ENCODE measurements at places on chromosomes 16 and 17.

- H3K4me1 ChIP-seq: no peaks in the 10 kb centered on the region
- no peak overlapping the region for H3K27ac ChIP-seq
- no peak overlapping the region for H3K4me3 ChIP-seq
- peaks cover 4% of the 10 kb centered on the region for H3K36me3 ChIP-seq
- no peak for DNase-seq
Measured at GRCh38 chr16:3115561-3115960, 3.2 kb downstream of the ZNF205 start.

DNA sequence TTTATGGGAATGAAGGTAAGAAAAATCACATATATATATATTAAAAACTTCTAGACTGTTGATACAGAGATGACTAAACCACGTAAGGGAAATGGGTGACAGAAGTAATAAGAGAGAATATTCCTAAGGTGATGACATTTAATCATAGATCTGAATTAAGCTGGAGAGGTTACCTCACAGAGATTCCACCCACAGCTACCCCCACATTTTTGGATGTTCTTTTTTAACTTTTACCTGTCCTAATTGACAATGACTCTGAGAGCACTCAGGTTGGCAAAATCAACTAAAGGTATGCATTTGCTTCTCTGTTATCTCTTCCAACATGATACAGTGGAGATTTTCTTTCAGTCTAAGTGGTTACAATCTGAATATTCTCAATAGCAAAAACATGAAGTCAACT, 1280.6 kb downstream of the CDH11 start:
- no peak overlapping the region for H3K4me3 ChIP-seq
- no peaks in the 10 kb centered on the region for H3K36me3 ChIP-seq
- H3K27me3 ChIP-seq: no peaks in the 10 kb centered on the region
- no peak for DNase-seq

- H3K4me3 ChIP-seq: no peak overlapping the region
- H3K4me1 ChIP-seq: no peaks in the 10 kb centered on the region
- peaks cover 9% of the 10 kb centered on the region for H3K36me3 ChIP-seq
- H3K27ac ChIP-seq: no peak overlapping the region
- DNase-seq: no peak
Measured at GRCh38 chr17:61204456-61204855, 195.2 kb upstream of the TBX2 start.

DNA sequence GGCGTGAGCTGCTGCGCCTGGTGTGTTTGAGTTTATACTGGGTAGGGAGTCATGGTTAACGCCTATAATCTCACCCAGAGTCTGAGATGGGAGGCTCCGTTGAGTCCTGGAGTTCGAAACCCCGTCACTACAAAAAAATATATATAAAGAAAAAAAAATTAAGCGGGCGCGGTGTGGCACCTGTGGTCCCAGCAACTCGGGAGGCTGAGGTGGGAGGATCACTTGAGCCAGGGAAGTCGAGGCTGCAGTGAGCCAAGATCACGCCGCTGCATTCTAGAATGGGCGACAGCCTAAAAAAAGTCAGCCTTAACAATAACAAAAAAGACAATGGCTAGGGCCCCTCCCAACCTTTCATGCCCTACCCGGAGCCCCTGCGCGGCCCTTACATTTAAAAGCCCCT, 17.2 kb upstream of the PRR14 start:
- peak overlapping the region; percentile 96 for H3K27ac ChIP-seq
- H3K36me3 ChIP-seq: no peaks in the 10 kb centered on the region
- peak overlapping the region; percentile 85 for H3K4me3 ChIP-seq
- H3K27me3 ChIP-seq: no peaks in the 10 kb centered on the region
- no peak for DNase-seq

DNA sequence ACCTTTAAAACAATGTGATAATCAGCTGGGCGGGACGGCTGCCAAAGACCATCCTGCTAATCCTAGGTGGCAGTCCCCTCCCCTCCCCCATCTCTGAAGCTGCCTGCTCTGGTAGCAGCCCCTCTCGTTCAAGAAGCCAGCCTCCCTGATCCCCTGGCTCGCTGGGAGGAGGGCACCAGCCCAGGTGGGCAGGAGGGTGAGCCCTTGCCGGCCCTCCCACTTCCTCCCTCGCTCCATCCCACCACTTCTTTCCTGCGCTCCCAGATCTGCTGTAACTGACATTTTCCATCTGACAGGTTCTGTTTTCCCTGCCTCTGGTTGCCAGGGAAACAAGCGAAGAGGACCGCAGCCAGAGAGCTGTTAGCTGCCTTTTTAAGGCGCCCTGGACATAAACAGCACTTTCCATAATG, 155.7 kb upstream of the TNRC6C start:
- H3K4me3 ChIP-seq: no peak overlapping the region
- peaks cover 35% of the 10 kb centered on the region for H3K27me3 ChIP-seq
- no peaks in the 10 kb centered on the region for H3K36me3 ChIP-seq
- no peaks in the 10 kb centered on the region for H3K4me1 ChIP-seq
- no peak overlapping the region for H3K27ac ChIP-seq

GRCh38 chr16:90078579-90078895, 1.4 kb upstream of the PRDM7 start:
- no peak for DNase-seq
- H3K4me3 ChIP-seq: no peak overlapping the region
- H3K4me1 ChIP-seq: peaks cover 18% of the 10 kb centered on the region
- H3K27me3 ChIP-seq: peaks cover 10% of the 10 kb centered on the region

DNA sequence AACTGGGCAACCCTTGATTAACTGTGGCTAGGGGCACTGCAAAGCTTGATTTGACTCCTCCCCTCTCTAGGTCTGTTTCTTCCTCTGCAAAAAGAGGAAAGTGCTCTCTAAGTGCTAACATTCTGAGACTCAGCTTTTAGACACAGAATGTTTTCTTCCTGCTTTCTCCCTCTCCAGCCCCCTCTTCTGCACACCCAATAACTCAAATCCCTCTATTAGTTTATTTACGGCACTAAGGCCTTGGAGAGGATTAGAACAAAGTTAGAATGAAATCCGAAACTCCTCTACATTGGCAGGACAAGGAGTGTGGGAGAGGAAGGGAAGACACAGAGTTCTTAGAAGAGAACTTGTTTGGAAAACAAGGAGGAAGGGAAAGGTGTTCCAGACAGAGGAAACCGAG, 3.3 kb upstream of the SBK1 start:
- no peaks in the 10 kb centered on the region for H3K27me3 ChIP-seq
- no peak for DNase-seq
- no peaks in the 10 kb centered on the region for H3K36me3 ChIP-seq

DNA sequence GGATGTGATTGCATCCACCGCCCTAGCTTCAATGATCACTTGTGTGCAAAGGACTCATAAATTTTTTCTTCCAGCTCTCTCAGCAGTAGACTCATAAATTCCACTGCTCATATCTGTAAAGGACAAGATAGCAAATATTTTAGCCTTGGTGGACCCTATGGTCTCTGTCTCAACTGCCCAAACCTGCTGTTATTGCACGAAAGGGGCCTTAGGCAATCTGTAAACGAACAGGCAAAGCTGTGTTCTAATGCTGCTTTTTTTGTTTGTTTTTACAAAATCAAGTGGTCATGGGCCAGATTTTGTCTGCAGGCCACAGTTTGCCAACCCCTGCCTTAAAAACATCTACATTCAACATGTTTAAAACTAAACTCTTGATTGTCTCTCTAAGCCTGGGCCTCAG, 34.1 kb downstream of the FAM20A start:
- H3K4me1 ChIP-seq: no peaks in the 10 kb centered on the region
- DNase-seq: no peak
- peaks cover 5% of the 10 kb centered on the region for H3K27me3 ChIP-seq
- no peak overlapping the region for H3K4me3 ChIP-seq
- H3K27ac ChIP-seq: no peak overlapping the region

GRCh38 chr16:88904676-88905365, 38.4 kb upstream of the PABPN1L start:
- H3K4me1 ChIP-seq: peaks cover 17% of the 10 kb centered on the region
- peaks cover 2% of the 10 kb centered on the region for H3K36me3 ChIP-seq
- H3K27me3 ChIP-seq: no peaks in the 10 kb centered on the region
- no peak overlapping the region for H3K4me3 ChIP-seq
- no peak overlapping the region for H3K27ac ChIP-seq

DNA sequence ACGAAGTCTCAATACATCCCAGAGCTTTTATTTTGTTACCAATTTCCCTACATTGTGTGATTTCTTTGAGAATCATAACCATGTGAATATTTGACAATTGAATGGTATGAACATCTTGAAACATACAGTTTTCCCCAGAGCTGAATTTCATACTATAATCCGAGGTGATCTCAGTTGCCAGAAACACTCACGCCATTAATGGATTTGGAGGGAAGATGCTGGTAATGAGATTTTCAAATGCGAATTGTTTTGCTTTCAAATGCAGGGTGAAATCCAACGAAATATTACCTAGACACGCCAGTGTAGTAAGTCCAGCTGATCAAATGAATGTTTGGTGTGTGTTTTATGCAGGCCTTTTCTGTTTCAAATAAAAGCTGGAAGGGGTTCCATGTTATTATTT, 277.8 kb upstream of the CDH5 start:
- no peak overlapping the region for H3K27ac ChIP-seq
- H3K4me1 ChIP-seq: no peaks in the 10 kb centered on the region
- H3K36me3 ChIP-seq: no peaks in the 10 kb centered on the region
- DNase-seq: no peak
- H3K27me3 ChIP-seq: no peaks in the 10 kb centered on the region

- peak; percentile 34 for DNase-seq
- H3K4me3 ChIP-seq: peak overlapping the region; percentile 56
Measured at GRCh38 chr16:85735225-85735635, 15.7 kb downstream of the C16orf74 start.

Data from memory B cell (primary cell).